CD4-positive, alpha-beta memory T cell (primary cell): ENCODE measurements at places on chromosomes 4 and X.

GRCh38 chr4:90495211-90495610, 368.0 kb downstream of the CCSER1 start:
- no peak for DNase-seq

GRCh38 chr4:5082376-5082775, 31.1 kb downstream of the STK32B start:
- DNase-seq: no peak

DNA sequence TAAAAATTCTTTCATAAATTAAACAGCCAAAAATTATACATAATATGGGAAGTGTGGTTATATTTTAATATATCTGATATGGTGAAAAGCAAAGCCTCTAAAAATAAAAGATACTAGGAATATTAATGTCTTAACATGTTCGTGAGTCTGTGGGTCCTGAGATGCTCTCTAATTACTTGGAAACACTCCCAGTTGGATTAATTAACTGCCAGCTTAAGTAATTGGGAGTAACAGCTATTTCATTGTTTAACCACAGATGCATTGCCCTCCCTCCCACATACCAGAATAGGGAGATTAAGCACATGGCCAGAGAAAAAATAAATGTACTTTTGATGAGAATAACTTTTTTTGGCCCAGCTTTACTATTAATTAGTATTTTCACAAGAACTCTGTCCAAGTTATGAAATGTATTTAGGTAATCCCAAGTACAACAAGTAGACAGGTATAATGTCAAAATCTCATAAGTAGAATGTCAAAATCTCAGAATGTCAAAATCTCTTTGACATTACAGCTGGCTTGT, 79.7 kb downstream of the BTC start:
- no peak for DNase-seq

DNA sequence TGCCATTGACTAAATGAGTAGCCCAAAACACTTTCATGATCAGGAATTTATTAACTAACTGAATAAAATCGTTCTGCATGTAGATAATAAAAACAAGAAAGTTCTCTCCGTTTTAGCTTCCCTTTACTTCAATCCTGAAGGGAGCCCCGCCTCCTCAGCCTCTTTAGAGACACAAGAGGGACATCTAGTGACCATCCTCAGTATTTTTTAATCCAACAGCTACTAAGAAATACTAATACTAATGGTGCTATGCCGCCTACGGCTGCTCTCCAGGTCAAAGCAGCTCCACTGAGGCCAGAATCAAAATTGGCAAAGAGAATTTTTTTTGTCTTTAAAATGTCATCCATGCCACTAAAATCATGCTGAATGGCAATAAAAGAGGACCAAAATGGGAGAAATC, 3.2 kb upstream of the PCDH19 start:
- peak; percentile 26 for DNase-seq

DNA sequence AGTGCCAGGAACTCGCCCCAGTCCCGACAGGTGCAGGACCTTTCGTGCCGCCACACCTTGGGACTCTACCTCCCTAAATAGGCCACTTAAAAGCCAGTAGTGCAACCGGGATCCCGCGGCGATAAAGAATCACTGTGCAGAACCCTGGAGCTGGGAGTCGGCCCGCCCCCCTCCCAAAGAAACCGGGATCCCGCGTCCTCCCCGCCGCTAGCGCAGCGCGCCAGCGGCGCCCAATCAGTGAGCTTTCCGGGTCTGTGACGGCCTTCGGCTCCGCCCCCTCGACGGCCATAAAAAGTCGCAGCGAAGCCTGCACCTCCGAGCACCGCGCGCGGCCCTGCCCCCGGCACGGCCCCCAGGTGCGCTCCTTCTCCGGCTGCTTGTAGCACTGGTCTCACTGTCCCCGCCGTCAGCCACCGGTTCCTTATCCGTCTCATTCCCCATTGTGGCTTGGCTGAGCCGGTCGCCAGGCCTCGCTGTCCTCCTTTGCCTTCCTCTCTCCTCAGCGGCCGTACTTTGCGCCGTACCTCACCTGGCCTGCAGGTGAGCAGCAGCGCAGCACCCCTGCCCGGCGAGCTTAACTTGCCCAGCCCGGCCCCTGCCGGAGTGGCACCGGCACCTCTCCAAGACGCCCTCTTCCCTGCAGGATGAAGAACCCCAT, at the start of gene LRAT:
LRAT (plus strand) TSS at position 318 of the 658 bp plus-strand sequence; CDS start at position 645, 327 bp downstream.
- peak; percentile 18 for DNase-seq

DNA sequence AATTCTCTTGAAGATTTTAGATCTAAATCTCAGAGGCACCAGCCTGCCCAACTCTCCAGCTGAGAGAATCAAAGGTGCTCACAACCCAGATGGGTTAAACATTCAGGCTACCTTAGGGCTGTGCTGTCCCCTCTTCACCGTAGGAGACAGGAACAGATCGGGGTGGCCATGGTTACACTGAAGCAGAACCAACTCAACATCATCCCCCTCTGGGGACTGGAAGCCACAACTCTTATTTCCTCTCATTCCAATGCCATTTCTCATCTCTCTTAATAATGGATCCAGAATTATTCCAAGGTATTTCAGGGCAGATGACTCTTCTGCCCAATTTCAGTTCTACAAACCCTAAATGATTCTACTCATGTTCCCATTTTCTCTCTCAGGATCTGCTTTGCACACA, 109.7 kb downstream of the NKX6-1 start:
- DNase-seq: no peak

DNA sequence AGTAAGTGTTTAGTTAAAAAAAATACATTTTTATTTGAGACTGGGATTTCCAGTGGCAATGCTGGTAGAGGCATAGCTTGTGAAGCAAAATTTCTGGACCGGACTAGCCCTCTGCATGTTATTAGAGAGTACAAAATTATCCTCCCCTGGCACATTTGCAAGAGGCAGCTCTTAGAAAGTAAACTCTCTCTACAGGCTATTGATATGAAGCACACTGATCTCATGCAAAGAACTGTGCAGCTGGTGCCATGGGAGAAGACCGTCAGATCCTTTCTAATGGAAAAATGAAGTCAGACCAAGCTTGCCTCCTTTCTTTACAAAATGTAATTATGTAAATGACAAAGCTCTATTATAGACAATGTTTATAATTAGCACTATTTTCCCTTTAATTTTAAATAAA, 2717.2 kb downstream of the PCDH7 start:
- DNase-seq: no peak

GRCh38 chr4:113349430-113349829, 300.0 kb downstream of the ANK2 start:
- no peak for DNase-seq

- no peak for DNase-seq
These were observed 2.2 kb downstream of the BTK start for GRCh38 chrX:101383679-101384205.

DNA sequence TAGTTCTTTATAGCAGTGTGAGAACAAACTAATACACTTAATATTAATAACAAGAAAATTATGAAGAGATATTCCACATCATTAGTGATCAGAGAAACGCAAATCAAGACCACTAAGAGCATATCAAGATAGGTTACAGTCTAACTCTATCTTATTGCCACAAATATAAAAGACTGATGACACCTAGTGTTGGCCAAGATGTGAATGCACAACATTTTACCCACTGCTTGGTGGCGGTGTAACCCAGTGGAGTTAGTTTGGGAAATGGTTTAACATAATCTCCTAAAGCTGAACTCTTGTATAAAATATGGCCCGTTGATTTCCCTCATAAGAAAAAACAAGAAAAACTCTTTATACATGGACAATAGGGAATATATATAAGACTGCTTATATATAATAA, 92.4 kb downstream of the SLITRK2 start:
- DNase-seq: no peak

DNA sequence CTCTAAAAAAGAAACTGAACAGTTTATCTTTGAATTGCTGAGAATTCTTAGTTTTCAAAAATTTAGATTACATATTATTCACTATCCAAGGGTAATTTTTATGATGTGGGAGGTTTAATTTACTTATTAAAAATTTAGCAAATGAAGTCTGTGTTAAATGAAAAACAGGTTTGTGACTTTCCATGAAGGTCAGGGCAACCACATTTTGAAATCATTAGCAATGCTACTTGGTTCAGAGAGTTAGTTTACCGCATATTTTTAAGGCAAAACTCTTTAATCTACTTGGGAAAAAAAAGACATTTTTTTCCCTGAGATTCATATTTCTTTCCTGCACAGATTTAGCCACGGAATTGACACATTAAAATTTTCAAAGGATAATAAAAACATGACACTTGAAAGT, 37.3 kb upstream of the PRSS12 start:
- no peak for DNase-seq

- peak; percentile 44 for DNase-seq
These were observed 72.8 kb downstream of the SLC9A7 start for GRCh38 chrX:46686003-46686645.

GRCh38 chr4:140617499-140618248, 48.9 kb upstream of the UCP1 start:
- no peak for DNase-seq

- no peak for DNase-seq
These were observed 186.0 kb upstream of the FAM241A start for GRCh38 chr4:111959222-111959621.

GRCh38 chr4:147599769-147600168, 17.4 kb upstream of the TMEM184C start:
- no peak for DNase-seq

- DNase-seq: no peak
These were observed 238.0 kb downstream of the PDGFC start for GRCh38 chr4:156733582-156733981.

DNA sequence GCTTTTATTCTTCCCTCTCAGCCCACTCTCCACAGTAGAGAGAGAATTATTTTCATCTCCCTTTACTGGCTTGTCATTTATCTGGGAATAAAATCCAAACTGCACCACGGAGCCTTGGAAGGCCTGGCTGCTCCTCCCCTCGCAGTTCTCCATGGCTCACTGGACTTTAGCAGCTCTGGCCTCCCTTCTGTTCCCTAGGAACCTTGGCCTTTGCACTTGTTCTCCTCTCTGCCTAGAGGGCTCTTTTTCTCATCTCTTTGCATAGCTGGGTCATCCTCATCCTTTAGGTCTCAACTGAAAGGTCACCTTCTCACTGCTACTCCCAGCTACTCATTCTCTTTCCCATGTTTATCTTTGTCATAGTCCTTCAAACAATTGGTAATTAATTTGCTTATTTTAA, 31.3 kb upstream of the TAPT1 start:
- no peak for DNase-seq

GRCh38 chr4:110372485-110372884, 103.5 kb upstream of the ENPEP start:
- no peak for DNase-seq

DNA sequence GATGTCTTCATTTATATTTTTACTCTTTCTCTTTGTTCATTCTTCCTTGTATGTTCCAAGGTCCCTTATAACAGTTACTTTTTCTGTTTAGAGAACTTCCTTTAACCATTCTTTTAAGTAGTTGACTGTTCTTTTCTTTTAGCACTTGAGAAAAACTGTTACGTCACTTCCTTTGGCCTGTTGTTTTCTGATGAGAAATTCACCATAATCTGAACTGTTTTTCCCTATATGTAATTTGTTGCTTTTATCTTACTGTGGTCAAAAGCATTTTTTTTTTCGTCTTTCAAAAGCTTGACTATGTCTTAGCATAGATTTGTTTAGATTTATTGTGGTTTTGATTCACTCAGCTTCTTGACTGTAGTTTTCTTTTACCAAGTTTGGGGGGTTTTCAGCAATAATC, 1660.3 kb upstream of the PCDH10 start:
- no peak for DNase-seq

- peak; percentile 11 for DNase-seq
These were observed 167.1 kb downstream of the NSUN7 start for GRCh38 chr4:40916880-40917279.

GRCh38 chrX:153521034-153521433, 3.6 kb downstream of the ATP2B3 start:
- no peak for DNase-seq

DNA sequence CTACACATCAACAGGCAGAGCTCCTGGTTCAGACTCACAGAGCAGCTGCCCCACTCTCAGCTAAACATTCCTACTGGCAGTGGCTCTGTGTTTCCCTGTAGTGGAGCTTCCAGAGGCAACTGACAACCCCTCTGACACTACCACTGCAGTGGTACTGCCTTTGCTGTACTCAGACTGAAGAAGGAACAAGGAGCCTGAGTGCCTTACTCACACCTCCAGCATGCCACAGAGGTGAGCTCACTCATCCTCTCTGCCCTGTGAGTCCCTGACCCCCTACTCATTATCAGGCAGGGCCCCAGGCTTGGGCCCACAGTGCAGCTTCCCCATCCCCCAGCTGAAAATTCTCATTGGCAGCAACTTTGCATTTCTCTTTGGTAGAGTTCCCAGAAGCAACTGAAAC, 240.5 kb upstream of the POF1B start:
- no peak for DNase-seq

DNA sequence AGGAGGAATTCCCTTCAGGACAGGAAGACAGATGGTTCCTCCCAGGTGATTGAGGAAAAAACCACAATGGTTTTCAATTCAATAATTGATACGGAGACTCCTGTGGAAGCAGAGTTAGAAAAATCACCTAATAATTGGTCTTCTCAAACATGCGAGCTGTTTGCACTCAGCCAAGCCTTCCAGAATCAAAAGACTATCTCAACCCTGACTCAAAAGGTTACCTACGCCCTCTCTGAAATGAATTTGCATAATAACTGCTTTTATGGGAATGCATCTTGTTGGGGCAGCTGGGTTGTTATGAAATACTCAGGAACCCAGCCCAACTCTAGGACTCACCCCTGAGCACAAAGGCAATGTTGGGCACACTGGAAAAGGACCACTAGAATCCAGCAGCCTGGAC, 66.9 kb upstream of the ARSJ start:
- no peak for DNase-seq

DNA sequence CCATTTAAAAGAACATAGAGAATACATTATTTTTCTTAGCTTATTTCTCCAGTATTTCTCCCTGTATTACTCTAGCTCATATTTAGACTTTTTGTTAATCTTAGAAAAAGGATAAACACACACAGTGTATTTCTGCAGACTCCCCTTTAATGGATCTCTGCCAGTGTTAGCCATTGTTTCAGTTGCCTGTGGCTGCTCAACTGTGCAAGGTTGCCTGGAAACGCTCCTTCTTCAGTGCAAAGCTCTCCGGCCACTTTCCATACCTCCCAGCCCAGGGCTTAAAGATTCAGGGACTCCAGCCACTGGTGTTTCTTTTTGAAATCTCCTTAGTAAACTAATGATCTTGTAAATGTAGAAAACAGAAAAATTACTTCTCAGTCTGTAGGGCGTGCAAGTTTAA, 104.9 kb downstream of the SLIT2 start:
- no peak for DNase-seq

- DNase-seq: no peak
These were observed 33.6 kb downstream of the KDM6A start for GRCh38 chrX:44906542-44906941.

- no peak for DNase-seq
These were observed 46.1 kb upstream of the CITED1 start for GRCh38 chrX:72351606-72352334.

DNA sequence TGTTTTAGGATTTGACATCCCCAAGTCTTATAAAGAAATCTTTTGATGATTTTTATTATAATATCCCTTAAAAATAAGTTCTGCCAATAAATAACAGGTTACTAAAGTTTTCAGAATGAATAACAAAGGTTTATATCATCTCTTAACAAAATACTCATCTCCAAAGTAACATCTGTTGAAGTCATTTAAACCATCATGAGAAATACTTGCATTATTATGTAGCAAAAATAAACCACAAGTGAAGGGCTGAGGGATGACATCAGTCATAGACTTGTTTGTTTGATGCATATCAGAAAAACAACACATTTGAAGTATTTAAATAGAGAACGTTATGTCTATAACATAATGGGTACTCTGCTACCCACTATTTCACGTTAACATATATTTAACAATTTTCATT, 114.9 kb downstream of the SPOCK3 start:
- no peak for DNase-seq
